Ureter (tissue), 1 donor: ENCODE measurements at places on chromosomes 12 and 14. TPM values are rescaled to one million over a fixed set of nuclear protein-coding genes. Genes with fewer than 3 reads are reported as not detected.

Gene CCDC92
- total RNA-seq: 31.9 TPM

GRCh38 chr14:61911574-61911973 is 149.4 kb downstream of the SNAPC1 start:
- DNase-seq: no peak

Gene CIPC
- total RNA-seq: 39.5 TPM

DNA sequence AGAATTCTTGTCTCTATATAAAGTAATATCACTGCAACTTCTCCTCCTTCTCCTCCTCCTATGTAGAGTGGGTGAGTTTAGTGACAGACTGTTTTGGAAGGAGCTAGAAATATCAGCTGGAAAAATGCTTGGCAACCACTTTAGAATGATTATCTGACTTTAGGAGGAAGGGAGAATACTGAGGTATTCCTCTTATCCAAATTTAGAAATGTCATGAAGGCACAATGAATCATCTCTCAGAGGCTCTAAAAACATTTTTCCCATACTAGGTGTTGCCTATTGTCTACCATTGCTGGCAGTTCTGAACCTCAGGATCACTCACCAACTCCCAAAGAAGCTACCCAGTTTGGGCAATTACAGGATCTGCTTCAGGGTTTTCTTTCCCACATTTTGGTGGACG is 306.6 kb upstream of the ATP2B1 start:
- no peak for DNase-seq

Gene SLC17A8
- 0.34 TPM for total RNA-seq

Gene CDCA3
- total RNA-seq: 1.4 TPM

DNA sequence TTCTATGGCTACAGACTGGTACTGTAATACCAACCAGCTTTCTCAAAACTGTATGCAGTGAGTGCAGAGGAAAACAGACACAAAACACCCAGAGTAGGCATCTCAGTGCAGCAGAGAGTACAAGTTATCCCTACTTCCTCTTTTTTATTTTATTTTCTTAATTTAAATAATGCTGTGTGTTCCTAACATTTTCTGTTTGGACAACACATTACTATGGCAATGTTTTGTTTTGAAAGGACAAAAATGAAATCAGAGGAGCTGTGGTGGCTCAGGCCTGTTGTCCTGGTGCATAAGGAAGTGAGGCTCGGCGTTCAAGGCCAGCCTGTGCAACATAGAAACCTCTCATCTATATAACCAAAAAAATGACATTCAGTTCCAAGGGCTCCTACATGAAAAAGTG is 33.7 kb upstream of the SELPLG start:
- no peak for DNase-seq

- no peak for DNase-seq
Measured at GRCh38 chr12:67592228-67593011, 56.1 kb upstream of the DYRK2 start.

DNA sequence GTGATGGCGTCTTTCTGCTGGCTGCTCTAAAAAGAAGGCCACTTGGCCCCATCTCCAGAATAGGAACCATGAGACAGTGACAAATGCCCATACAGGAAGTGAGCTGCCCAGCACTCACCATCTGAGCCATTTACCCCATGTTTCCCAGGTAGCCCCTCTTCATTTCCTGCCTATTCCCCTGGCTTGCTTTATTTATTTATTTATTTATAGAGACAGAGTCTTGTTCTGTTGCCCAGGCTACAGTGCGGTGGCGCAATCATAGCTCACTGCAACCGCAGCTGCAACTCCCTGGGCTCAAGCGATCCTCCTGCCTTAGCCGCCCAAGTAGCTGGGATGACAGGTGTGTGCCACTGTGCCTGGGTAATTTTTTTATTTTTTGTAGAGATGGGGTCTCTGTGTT is 71.2 kb downstream of the RIN3 start:
- DNase-seq: no peak

DNA sequence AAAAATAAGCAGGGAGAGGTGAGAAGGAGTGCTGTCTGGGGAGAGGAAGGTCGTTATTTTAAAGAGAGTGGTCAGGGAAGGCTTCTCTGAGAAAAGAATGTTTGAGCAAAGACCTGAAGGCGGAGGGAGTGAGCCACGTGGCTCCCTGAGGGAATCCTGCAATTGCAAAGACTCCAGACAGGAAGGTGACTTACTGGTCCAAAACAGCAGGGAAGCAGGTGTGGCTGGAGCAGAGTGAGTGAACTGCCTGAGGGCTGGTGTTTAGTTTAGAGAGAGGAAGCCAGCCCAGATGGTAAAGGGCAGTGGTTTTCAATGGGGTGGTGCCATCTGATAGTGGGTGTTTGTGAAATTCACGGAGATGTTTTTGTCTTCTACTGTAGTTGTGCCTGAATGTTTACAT is 58.8 kb upstream of the LTA4H start:
- DNase-seq: no peak

Gene PPP1R3E
- total RNA-seq: 28.2 TPM

GRCh38 chr12:64532734-64533351 is 77.5 kb upstream of the RASSF3 start:
- DNase-seq: no peak

Gene DENND5B
- total RNA-seq: 6.1 TPM

Gene FOXG1
- total RNA-seq: not detected

DNA sequence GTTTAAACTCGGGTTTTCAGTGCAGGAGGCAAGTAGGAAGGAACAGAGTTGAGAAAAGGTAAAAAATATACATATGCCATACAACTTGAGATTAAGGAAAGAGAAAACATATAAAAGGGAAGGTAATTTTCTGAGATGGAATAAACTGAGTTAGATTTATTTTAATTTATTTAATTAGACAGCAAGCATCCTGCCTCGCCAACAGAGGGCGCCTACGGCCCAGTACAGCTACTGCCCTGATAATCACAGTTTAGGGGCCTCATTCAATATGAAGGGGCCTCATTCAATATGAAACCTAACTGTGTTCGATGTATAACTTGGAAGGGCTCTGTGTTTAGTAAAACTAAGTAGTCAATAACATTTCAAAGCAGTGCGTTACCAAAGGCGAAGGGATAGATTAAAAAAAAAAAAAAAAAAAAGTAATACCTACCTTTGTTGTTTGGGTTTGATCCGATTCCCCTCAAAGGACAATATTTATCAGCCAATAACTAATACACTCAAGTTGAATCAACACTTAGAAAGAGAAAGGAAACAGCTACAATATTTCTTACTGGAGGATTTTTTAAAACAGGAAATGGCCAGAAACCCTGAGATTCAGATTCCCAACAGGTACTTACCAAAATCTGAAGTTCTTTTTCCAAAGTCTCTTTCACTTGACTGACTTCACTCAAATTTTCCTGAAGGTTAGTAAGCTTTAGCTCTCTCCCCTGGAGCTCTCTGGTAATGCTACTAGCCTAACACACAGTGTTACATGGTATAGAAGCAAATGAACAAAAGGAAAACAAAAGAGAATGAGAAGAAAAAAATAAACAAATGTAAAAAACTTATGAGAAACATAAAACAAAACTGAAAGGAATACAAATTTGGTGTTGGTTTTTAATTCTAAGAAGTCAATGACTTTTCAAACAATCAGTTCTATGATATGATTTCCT is 70.0 kb upstream of the VPS33A start:
- no peak for DNase-seq

Gene CLEC1B
- total RNA-seq: not detected

DNA sequence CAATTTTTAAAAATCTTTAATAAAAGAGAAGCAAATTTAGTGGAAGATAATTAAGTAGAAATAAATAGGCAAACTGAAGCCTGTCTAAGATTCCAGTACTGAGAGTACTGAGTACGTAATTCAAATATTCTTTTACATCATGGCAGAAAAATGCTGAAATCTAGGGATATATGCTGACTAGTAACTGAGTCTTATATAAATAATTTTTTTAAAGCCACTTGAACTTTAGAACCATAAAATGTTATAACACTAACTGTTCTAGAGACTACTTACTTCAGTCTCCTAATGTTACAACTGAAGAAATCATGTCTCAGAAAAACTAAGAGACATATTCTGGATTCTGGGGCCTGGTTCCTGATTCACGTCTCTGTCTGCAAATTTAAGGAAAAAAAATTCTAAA is 230.6 kb upstream of the PLEKHG7 start:
- DNase-seq: no peak

DNA sequence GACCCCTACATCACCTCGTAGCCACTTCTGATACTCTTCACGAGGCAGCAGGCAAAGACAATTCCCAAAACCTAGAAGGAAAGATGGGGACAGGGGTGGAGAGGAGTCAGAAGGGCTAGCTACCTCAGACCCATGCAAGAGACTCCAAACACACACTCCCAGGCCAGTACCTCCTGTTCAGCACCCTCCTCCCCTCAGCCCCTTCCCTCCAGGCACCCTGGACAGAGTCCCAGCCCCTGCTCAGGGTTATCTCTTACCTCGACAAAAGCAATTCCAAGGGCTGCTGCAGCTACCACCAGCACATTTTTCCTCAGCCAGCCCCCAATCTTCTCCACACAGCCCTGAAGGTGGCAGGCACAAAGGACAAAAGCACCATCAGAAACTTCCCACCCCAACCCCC is 3.3 kb downstream of the CD63 start:
- no peak for DNase-seq

DNA sequence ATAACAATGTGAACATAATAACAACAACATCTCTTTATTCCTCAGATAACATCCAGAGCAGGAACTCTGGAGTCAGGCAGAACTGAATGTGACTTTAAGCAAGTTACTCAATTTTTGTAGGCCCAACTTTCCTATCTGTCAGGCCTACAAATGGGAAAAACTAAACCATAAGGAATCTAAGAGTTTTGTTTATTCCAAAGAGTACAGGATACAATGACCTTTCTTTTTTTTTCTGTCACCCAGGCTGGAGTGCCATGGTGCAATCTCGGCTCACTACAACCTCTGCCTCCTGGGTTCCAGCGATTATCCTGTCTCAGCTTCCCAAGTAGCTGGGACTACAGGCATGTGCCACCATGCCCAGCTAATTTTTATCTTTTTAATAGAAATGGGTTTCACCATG is 9.4 kb downstream of the LPCAT3 start:
- no peak for DNase-seq

GRCh38 chr14:69003626-69004025 is 24.5 kb upstream of the ACTN1 start:
- no peak for DNase-seq

Gene PTPRR
- total RNA-seq: 1.7 TPM

Gene PROX2
- total RNA-seq: 0.13 TPM

- peak; percentile 55 for DNase-seq
Measured at GRCh38 chr12:94186278-94187241, 38.2 kb downstream of the PLXNC1 start.

Gene TTC5
- 26.6 TPM for total RNA-seq

- DNase-seq: no peak
Measured at GRCh38 chr14:105519946-105520698, 6.3 kb upstream of the TMEM121 start.

Gene COX8C
- total RNA-seq: not detected

- DNase-seq: no peak
Measured at GRCh38 chr14:68630081-68630571, 162.7 kb downstream of the ZFP36L1 start.

DNA sequence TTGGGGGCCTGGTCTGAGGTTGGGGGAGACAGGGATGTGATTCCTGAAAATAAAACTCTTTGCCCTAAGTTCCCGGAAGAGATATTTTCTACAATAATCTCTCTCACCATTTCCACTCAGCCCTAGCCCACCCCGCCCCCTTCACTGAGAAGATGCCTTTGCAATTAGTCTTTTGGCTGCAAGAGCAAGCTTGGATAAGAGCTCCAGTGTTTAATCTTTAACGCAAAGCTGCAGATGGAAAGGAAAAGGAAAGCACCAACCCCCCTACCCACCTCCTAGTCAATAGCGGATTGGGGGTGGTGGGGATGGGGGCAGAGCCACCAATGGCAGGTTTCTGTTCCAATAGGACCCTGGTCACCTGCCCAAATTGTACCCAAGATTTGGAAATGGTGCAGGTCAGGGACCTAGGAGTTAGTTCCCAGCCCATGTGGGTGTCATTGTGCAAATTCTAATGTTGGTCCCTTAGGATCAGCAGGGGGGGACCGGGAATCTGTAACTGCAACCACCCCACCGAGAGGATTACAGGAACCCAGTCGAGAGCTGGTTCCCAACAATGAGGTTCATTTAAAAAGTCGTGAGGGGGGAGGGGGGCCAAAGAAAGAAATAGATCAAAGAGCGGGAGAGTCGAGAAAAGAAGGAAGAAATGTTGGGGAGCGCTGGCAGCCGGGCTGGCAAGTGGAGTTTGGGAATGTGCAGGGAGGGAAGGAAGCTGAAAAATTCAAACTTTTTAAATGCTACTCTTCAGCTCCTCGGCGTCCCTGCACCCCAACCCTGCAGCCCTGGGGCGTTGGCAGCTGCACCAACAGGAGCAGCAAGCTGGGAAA is 1.6 kb downstream of the ZFP36L1 start:
- no peak for DNase-seq

GRCh38 chr14:74962493-74962892 is 7.1 kb upstream of the PGF start:
- DNase-seq: no peak

- DNase-seq: no peak
Measured at GRCh38 chr12:50066402-50066801, 9.0 kb downstream of the ASIC1 start.

Gene CCDC197
- total RNA-seq: not detected

Gene SOX5
- total RNA-seq: 23.5 TPM

GRCh38 chr12:54680374-54680773 is 32.2 kb upstream of the DCD start:
- DNase-seq: no peak

DNA sequence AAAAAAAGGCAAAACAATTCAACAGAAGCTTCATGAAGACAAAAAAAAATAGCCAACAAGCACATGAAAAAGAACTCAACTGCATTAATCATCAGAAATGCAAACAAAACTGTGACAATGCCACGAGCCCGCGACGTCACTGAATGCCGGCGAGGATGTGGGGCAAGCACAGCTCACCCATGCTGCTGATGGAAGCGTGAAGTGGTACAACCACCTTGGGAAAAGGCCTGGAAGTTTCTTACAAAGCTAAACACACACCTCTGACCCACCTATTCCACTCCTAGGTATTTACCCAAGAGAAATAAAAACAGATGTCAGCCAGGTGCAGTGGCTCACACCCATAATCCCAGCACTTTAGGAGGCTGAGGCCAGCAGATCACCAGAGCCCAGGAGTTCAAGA is 10.5 kb downstream of the BTBD6 start:
- DNase-seq: no peak

- no peak for DNase-seq
Measured at GRCh38 chr12:65293735-65294134, 15.3 kb downstream of the MSRB3 start.

- DNase-seq: no peak
Measured at GRCh38 chr14:69536971-69537370, 37.7 kb downstream of the CCDC177 start.

Gene CTSG
- 1.9 TPM for total RNA-seq

Gene PIWIL1
- total RNA-seq: not detected

Gene SMCO2
- total RNA-seq: not detected

- no peak for DNase-seq
Measured at GRCh38 chr12:19169222-19169621, 39.7 kb downstream of the PLEKHA5 start.

- DNase-seq: no peak
Measured at GRCh38 chr14:56219666-56220413, 101.6 kb downstream of the PELI2 start.

- DNase-seq: no peak
Measured at GRCh38 chr12:66403746-66404145, 101.5 kb downstream of the HELB start.
